ENCODE measurements at places on chromosomes 5 and 9.
A peak's percentile ranks its signal among the peaks of the same experiment; 100 is the strongest.

- DNase-seq = no peak
These were observed 155.7 kb upstream of the GPR151 start for GRCh38 chr5:146671561-146672295.

DNA sequence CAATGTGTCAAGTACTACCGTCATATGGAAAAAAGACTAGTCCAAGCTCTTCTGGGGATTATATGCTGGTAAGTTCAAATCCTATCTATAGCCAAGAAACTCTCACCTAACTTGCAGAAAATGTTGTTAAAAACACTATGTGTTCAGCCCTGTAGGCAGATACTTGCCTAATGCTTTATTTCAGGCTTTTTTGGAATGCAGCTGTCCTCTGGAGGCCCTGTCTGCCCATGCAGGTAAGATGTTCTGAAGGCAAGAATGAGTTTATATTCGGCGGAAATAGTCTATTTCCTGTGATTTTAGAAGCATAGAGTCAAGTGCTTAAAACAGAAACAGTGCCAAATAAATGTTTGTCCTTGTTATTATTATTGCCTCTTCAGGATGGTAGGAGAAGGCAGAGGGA lies 34.3 kb upstream of the PPP2R2B start:
- DNase-seq = no peak

DNA sequence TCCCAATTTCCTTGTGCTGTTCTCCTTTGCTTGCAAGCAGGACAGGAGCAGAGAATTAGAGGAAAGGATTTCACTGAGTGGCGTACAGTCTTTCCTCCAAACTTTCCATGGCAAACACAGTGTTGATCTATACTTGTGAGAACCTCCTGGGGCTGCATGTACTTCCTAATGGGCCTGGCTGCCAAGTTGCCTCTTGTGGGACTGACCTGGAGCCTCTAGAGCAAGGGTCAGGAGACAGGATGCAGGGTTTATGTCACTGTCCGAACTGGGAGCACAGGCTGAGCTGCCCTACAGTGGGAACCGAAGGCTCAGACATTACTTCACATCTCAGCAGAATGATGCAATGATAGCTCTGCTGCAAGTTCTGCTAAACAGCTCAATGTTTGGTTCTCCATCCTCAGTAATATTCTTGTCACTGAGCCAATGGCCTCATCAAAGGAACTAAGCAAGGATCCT lies 102.3 kb downstream of the ENC1 start:
- DNase-seq = no peak

DNA sequence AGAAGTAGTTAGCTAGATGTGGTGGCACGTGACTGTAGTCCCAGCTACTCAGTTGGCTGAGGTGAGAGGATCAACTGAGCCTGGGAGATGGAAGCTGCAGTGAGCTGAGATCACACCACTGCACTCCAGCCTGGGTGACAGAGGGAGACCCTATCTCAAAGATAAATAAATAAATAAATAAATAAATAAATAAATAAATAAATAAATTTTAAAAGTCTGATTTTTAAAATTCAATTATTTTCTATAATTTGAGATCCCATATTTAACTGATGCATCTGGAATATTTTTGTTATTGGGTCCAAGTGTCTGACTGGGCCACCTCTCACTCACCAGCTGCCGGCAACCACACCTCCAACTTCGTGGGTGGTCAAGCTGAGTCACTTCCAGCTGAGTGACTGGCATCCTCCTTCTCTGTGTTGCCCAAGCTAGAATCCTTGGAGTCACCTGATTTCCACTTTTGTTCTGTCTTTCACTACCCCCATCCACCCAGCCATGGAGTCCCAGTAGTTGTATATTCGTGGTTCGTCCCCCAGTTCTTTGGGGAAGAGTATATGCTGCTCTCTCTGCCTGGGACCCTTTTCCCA lies 70.9 kb downstream of the EGFLAM start:
- no peak for DNase-seq

- no peak for DNase-seq
These were observed 96.0 kb upstream of the PRR16 start for GRCh38 chr5:120367896-120368634.

- peak; percentile 35 for DNase-seq
These were observed 46.0 kb downstream of the SHB start for GRCh38 chr9:38022995-38023394.

- no peak for DNase-seq
These were observed 33.5 kb upstream of the PIK3R1 start for GRCh38 chr5:68182094-68182493.

- peak; percentile 91 for DNase-seq
These were observed 286.4 kb downstream of the DENND1A start for GRCh38 chr9:123643518-123643917.

DNA sequence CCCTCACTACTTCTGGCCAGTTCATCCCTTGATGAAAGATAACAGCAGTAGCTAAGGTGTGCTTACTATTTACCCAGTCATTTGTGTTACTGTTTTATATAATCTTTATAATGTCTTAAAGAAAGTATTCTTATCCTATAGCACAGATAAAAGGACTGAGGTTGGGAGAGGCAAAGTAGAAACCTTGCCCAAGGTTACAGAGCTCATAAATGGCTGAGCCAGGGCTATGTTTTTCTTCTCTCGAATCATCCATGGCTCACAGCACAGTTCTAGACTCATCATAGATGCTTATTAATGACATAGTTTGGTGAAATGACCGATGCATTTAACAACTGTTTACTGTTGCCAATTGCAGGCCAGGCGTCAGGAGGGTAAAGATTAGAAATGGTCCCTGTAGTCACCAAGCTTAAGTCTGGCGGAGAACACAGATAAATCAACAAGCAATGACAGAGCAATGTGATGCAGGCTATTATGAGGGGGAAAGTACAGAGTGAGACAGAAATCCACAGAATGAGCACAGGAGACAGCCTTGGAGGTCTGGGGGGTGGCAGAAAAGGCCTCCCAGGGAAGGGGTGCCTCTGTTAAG lies 65.6 kb upstream of the ZNF622 start:
- no peak for DNase-seq

DNA sequence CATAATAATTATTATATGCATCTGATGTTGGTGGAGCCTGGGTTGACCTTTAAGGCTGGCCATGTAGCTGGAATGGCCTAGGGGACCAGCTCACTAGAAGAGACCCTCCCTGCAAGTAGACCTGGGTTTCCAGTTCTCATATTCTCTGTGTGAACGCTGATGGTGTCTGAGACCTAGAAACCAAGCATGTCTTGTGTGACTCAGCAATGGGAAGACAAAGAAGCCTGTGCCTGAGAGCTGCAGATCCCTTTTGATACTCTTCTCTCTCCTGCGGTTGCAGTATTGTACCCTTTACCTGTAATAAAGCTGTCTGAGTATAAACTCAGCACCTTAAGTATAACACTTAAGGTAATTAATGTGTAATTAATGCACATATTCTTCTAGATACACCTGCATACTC lies 22.2 kb downstream of the C9orf152 start:
- DNase-seq = no peak

DNA sequence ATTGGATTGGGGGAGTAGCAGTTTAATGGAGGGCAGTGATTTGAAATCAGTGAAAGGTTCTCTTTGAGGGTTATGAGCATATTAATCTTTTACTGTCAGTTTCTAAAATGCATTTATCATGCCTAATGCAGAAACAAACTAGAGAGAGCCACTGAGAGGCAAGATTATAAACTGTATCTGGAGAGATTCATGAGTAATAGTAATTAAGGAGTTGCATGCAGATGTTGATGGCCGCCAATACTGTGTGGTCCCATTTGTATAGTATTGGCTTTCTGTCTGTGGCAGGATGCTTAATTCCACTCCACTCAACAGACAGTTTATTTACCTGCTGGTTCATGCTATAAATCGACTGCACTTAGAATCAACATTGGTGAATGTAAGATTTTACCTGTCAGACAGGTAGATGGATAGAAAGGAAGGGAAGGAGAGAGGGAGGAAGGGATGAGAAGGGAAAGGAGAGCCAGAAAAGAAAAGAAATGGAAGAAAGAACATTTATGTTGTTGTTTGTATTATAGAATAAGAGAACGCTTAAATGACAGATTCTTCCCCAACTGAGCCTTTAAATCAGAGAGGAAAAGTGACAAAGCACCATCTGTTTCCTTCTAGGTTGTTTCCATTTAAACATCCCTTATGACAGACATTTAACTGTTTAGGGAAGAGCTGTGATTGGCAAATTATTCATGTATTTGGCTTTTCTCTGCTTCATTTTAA lies 146.5 kb downstream of the PAM start:
- DNase-seq = no peak

DNA sequence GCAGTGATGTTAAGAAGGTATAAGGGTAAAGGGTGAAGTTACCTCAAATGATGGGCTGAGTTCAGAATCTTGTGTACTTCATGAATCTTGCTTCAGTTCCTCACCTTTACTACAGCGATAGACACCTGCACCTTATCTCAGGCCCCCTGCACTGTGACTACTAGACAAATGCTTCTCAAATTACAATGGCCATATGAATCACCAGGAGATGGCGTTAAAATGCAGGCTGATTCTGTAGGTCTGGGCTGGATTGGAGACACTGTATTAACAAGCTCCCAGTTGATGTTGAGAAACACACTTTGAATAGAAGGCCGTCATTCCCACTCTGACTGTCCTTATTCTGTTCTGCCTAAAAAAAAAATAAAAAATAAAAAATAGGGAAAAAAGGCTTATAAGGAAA lies 29.8 kb downstream of the TARS1 start:
- DNase-seq = no peak

DNA sequence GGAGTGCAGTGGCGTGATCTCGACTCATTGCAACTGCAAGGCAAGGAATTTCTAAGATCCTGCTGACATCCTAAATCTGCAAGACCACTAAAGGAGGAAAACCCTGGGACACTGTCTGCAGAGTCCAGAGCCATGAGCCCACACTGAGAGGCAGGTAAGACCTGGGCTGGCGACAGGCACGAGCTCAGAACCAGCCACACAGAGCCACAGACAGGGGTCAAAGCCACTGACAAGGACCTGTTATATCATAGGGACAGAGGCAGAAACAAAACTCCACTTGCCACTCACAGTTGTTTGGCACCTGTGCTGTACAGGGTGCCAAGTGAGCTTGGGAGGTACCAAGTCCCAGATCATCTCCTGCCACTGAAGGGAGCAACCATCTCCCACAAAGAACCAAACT lies 34.2 kb downstream of the IPPK start:
- no peak for DNase-seq

- DNase-seq = peak; percentile 40
These were observed 1.0 kb upstream of the MEF2C start for GRCh38 chr5:88883836-88884607.

GRCh38 chr9:104091708-104092107 lies 2.4 kb upstream of the SMC2 start:
- DNase-seq = peak; percentile 86

GRCh38 chr9:2798423-2798822 lies 45.5 kb downstream of the PUM3 start:
- DNase-seq = no peak

- DNase-seq = no peak
These were observed 130.6 kb downstream of the DTWD2 start for GRCh38 chr5:118857700-118858099.

DNA sequence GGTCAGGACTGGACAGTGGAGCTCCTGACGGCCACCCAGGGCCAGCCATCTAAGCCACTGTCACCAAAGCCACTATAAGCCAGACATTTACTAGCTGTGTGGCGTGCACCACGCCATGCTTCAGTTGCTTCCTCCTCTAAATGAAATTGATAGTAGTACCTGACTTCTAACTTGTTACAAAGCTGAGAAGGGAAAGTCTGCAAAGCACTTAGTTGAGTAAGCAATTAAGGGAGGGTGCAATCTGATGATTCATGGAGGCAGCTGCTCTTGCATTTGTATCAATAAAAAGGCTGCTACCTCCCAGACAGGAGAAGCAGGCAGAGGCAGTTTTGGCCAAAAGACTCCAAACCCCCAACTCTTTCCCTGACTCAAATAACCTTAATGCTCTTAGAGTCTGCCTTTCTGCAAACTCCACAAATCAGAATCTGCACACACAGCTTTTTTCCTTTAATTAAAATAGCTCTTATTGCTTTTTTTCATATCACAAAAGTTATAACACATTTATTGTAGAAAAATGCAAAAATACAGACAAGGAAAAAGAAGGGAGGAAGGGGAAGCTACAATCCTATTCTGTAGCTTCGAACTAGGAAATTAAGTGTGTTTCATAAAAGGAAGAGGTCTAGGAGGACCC lies 19.3 kb upstream of the RAPGEF1 start:
- DNase-seq = no peak

GRCh38 chr9:84748112-84748511 lies 78.6 kb downstream of the NTRK2 start:
- no peak for DNase-seq

GRCh38 chr9:84271531-84271900 lies 69.0 kb downstream of the SLC28A3 start:
- DNase-seq = no peak

- no peak for DNase-seq
These were observed 29.1 kb downstream of the F2RL2 start for GRCh38 chr5:76594107-76594506.

GRCh38 chr9:38125889-38126288 lies 56.9 kb upstream of the SHB start:
- DNase-seq = no peak

DNA sequence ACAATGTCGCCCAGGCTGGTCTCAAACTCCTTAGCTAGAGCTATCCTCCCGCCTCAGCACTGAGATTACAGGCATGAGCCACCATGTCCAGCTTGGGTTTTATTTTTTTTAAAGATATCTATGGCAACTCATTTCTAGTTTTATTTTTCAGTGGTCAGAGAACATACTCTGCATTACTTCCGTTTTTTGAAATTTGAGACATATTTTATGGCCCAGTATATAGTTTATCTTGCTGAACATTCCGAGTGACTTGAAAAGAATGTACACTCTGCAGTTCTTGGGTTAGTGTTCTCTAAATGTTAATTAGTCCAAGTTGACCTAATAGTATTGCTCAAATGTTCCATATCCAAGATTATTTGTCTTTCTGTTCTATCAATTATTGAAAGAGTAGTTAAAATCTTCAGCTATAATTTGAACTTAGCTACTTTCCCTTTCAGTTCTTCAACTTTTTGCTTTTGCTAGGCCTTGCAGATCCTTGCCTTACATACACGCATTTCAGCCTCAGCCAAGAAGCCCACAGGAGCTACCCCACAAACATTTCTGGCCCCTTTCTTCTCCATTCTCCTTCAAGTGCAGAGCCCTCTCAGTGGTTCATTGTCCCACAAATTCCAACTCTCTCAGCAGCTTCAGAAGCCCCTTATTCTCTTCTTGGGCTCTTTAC lies 22.3 kb upstream of the SNAPC3 start:
- DNase-seq = no peak

DNA sequence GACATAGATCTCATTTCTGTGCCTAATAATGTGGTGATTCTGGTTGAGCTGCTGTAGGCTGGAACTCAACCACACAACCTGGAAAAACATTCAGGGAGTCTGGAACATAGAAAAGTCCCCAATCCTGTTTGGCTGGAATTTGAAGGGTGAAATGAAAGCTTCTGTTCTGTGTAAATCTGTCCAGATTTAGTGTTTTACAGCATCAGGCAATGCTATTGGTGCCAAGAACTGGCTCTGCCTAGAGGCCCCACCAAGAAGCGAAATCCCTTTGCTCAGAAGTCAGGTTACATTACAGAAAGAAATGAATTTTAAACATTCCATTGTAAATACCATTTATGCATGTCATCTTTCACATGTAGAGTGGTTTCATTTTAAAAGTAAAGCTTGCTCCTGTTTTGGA lies 56.3 kb downstream of the TMEM174 start:
- DNase-seq = no peak

All from NCI-H2029 treated with DMSO at 0.1 percent for 48 hours (cell line).